ENCODE measurements at places on chromosomes 4 and X. TPM values are rescaled to one million over a fixed set of nuclear protein-coding genes. Genes with fewer than 3 reads are reported as not detected.

HMX1 gene
- total RNA-seq: not detected

TCEAL2 gene
- not detected for total RNA-seq

SASH3 gene
- 63.0 TPM for total RNA-seq

GRCh38 chrX:153644356-153645125 lies 2.5 kb upstream of the DUSP9 start:
- no peak overlapping the region for H3K4me3 ChIP-seq
- H3K27ac ChIP-seq: no peak overlapping the region
- H3K27me3 ChIP-seq: no peaks in the 10 kb centered on the region
- H3K36me3 ChIP-seq: no peaks in the 10 kb centered on the region
- DNase-seq: no peak

GRCh38 chrX:103464072-103464773 lies 55.1 kb downstream of the RAB40A start:
- no peaks in the 10 kb centered on the region for H3K36me3 ChIP-seq
- H3K27ac ChIP-seq: no peak overlapping the region
- peak overlapping the region; percentile 52 for H3K4me3 ChIP-seq

DNA sequence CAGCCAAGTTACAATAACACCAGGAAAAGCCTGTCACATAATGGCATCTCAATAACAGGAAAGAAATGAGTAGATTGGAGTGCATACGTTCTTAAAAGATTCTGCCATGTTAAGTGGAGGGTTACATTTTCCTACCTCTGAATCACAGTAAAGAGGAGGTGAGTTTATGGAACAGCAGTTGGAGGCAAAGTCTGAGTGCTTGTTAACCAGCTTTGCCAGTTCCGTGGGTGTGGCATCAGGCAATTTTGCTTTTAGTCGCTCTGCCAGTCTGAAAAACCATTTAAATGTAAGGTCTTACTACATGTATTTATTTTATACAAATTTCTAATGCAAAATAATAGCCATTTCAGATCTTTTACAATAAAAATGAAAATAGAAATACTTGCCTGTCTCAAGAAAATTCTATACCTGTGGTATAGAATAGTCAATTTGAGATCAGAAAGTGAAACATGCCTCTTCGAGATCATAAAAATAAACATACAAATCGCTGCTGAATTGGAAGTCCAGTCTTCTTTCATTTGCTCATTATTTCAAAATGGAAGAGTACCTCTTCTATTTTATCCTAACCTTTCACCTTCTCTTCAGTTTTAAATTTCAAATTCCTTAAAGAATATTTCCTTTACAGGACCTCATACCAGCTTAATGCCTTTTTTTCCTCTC lies 31.4 kb downstream of the GC start:
- no peaks in the 10 kb centered on the region for H3K4me1 ChIP-seq
- DNase-seq: no peak
- H3K27ac ChIP-seq: no peak overlapping the region
- H3K4me3 ChIP-seq: no peak overlapping the region

DNA sequence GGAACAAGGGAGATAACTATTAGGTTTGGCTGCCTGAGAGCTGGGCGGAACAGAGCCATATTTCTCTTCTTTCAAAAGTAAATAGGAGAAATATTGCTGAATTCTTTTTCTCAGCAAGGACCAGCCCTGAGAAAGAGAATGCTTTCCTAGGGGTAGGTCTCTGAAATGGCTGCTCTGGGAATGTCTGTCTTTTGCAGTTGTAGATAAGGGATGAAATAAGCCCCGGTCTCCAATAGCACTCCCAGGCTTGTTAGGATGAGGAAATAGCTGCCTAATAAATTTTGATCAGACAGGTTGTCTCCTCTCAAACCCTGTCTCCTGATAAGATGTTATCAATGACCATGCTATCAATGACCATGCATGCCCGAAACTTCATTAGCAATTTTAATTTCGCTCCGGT lies 207.8 kb upstream of the KIT start:
- no peaks in the 10 kb centered on the region for H3K36me3 ChIP-seq
- no peak overlapping the region for H3K4me3 ChIP-seq
- H3K4me1 ChIP-seq: no peaks in the 10 kb centered on the region
- H3K27ac ChIP-seq: no peak overlapping the region
- no peaks in the 10 kb centered on the region for H3K27me3 ChIP-seq

GRCh38 chrX:96224279-96224678 lies 460.4 kb upstream of the DIAPH2 start:
- H3K4me1 ChIP-seq: no peaks in the 10 kb centered on the region
- H3K27ac ChIP-seq: no peak overlapping the region
- H3K4me3 ChIP-seq: no peak overlapping the region
- no peak for DNase-seq
- H3K27me3 ChIP-seq: no peaks in the 10 kb centered on the region

- DNase-seq: no peak
- no peaks in the 10 kb centered on the region for H3K27me3 ChIP-seq
- H3K27ac ChIP-seq: no peak overlapping the region
Observed at GRCh38 chrX:95536111-95536510, 1148.5 kb upstream of the DIAPH2 start.

DNA sequence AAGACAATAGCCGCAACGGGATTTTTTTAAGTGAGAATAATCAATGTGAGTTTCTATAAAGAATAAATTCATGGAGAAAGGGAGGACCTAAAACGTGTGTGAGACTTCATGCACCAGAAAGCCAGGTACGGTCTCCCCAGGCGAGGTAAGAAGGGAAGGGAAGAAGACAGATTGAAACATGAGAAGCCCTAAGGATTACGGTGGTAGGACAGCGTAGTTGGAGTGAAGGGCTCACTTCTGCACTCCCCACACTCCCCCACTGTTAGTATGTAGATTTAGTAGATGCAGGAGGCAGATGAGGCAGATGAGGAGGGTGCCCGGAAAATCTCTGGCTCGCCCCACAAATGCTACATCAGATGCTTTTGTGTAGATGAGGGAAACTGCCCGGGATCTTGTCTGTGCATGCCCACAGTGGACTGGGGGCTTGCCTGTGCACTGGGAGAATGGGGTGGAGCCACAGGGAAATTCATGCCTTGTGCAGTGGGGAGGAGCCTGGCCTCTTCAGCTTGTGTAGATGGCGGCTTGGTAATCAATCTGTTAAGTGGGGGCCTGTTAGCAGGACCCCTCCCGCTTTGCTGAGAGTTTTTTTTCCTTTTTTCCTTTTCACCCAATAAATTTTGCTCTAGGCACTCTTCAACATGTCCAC lies 1544.5 kb upstream of the TENM3 start:
- H3K4me1 ChIP-seq: no peaks in the 10 kb centered on the region
- H3K27ac ChIP-seq: no peak overlapping the region
- no peaks in the 10 kb centered on the region for H3K36me3 ChIP-seq

- no peaks in the 10 kb centered on the region for H3K36me3 ChIP-seq
- no peak overlapping the region for H3K27ac ChIP-seq
- H3K4me1 ChIP-seq: no peaks in the 10 kb centered on the region
- peak; percentile 82 for DNase-seq
- H3K4me3 ChIP-seq: no peak overlapping the region
- no peaks in the 10 kb centered on the region for H3K27me3 ChIP-seq
Observed at GRCh38 chrX:129115104-129115503, 408.2 kb downstream of the SMARCA1 start.

DNA sequence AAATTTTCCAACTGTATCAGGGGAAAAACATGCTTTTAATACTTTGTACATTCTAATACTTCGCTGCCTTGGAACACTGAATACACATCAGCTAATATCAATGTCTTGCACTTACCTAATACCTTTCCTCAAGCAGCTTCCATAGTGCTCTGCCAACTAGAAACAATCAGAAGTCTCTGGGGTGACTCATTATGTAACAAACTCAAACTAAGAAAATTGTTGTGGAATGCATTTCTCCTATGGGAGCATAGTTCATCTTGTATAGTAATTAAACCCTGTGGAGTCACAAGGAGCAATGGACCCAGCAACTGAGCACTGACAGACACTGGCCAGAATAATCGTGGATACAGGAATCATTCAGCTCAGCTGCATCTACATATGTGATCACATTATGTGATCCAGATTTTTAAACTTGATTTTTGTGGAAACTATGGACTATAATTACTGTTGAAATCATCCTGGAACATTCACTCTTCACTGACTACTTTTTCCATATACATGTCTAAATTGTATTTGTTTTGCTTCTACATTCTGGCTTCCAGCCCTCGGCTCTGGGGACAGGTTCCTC lies 496.9 kb downstream of the TMA16 start:
- H3K27ac ChIP-seq: no peak overlapping the region
- DNase-seq: no peak
- no peaks in the 10 kb centered on the region for H3K4me1 ChIP-seq
- H3K36me3 ChIP-seq: no peaks in the 10 kb centered on the region
- no peaks in the 10 kb centered on the region for H3K27me3 ChIP-seq
- no peak overlapping the region for H3K4me3 ChIP-seq

Data from Karpas-422 (cell line).